ENCODE measurements at places on chromosomes 12 and 14. TPM values are rescaled to one million over a fixed set of nuclear protein-coding genes. Genes with fewer than 3 reads are reported as not detected.

DNA sequence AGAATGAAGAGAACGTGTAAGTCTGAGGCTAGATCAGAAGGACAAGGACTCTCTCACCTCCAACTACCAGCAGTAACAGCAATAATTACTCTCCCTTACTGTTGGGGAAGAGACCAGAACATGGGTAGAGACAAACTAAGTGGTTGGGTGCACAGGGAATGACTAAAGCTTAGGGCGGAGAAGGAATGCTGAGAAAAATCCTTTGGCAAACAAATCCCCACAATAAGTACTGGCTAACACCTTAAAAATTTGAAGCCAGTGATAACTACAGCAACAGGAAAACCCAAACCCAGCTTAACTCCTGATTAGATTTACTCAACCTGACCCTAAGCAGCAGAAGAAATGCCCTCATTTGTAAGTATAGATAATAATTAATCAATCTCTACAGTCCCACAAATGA is 759.0 kb downstream of the AACS start:
- no peak for DNase-seq

DNA sequence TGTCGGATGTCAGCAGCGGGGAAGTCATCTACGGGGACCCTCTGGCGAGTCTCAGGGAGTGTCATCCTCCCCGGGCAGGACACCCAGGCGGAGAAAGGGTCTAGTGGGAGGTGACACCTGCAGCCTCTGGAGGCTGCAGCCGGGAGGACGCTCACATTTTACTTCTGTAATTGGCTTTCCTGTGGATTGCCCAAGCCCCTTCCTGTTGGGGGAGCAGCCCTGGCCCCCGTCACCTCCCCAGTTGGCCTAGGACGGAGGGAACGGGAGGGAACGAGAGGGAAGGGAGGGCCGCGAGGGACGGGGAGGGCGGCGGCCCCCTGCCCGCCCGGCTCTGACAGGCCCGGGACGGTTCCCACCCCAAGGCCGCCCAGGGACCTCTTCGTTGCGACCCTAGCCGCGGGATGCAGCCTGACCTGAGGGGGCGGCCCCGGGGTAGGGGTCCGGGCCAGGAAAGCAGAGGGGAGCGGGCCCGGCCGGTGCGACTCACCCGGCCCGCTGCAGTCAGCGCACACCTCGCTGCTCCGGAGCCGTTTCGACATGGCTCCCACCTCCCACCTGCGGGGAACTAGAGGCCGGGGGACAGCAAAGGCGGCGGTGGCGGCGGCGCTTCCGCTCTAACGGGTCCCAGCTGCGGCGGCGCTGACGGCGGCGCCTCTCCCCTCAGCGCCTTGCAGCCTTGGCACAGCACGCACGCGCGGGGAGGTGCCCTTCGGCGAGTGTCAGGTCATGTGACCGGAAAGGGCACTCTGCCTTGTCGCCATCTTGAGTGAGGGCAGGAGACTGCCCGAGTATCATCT is at the start of gene GIT2:
TSS of gene GIT2 (minus strand) at position 683 of the 797 bp plus-strand sequence. CDS start at position 539, 144 bp downstream.
- peak; percentile 97 for DNase-seq

- DNase-seq: peak; percentile 96
Measured at GRCh38 chr14:21014761-21015190, 10.1 kb downstream of the NDRG2 start.

DNA sequence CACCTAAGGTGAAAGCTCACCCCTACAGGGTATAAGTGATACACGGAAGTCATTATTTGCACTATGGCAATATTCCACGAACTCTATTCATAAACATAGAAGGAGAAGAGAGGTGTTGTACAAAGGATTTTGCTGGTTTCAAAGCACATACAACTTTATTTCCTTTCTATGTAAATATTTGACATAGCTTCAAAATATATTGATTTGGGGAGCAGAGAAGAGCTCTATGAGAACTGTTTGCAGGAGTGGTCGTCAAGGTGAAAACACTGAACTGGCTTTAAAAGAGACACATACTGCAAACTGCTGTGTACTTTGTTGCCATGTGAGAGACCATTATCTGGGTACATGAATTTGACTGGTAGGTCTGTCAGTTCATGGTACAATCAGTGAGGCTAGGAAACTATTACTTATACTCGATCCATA is 16.7 kb downstream of the CNIH1 start:
- DNase-seq: no peak

- DNase-seq: no peak
Measured at GRCh38 chr12:3296409-3296701, 194.6 kb upstream of the PRMT8 start.

- no peak for DNase-seq
Measured at GRCh38 chr14:77228056-77228455, 43.0 kb downstream of the NGB start.

GRCh38 chr12:39392154-39392925 is 50.6 kb downstream of the KIF21A start:
- DNase-seq: no peak

DNA sequence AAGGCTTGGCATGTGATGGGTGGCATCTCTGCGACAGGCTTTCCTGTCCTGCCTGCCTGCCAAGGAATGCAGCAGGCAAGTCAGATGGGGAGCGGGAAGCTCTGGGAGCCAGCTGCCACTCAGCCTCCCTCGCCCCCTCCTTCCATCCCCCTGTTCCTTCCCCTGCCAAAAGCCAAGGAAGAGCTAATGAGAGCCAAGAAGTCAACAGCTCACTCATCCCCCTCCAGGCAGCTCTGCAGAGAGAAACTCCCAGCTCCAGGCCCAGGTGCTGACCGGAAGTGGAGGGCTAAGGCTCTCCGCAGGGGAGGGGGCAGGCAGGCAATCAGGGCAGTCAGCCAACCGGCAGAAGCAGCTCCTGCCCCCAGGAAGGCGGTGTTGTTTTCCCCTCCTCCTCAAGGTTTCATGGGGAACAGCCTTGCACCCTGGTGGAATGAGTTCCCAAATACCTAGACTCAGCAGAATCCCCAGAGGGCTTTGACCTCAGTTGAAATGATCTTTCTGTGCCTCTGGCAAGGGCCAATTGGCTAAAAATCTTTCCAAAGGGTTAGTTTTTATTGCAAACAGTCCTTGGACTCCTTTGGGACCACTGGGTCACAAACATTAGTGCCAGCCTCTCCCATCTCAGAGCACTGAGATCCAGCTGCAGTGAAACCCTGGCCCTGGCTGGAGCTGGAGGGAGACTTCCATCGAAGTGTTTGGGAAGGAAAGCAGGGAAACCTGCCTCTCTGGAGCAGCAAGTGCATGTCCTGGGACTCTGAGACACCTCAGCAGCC is 349.1 kb downstream of the DPF3 start:
- peak; percentile 83 for DNase-seq

DNA sequence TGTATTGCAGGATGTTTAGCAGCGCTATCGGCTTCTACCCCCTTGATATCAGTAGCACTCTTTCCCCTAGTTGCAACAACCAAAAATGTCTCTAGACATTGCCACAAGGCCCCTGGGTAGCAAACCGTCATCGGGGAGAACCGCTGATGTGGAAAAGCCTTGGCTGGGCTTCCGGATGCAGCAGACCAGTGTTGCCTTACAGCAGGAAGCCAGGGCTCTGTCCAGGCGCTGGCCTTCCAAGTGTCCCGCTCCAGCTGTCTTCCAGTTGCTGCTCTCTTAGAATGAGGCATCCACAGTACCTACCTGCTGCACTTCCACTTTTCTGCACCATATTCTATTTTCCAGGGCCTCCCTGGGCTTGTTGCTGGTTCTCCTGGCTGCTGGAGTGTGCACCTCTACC is 22.6 kb upstream of the SLC10A1 start:
- no peak for DNase-seq

DNA sequence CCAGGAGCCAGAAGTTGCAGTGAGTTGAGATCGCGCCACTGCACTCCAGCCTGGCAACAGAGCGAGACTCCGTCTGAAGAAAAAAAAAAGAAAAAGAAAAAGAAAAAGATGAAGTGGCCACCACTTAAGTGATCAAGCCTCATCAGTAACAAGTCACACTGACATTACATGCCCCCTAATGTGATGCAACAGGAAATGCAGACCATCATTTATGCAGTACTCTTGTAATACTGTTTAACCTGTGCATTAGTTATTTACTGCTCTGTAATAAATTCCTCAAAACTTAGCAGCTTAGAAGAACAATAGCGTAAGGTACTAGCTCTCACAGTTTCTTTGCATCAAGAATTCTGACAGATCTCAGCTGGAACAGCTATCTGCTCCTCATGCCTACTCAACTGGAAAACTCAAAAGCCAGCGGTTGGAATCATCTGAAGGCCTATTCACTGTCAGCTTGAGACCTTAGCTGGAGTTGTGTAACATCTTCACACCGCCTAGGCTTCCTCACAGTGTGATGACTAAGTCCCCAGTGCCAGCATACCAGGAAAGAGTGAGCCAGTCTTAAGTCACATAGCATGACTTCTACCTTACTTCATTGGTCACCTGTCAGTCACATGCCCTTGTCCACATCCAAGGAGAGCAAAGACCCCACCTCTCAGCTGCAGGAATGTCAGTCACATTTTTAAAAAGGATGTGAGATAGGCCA is 31.5 kb downstream of the EPS8 start:
- DNase-seq: no peak

DNA sequence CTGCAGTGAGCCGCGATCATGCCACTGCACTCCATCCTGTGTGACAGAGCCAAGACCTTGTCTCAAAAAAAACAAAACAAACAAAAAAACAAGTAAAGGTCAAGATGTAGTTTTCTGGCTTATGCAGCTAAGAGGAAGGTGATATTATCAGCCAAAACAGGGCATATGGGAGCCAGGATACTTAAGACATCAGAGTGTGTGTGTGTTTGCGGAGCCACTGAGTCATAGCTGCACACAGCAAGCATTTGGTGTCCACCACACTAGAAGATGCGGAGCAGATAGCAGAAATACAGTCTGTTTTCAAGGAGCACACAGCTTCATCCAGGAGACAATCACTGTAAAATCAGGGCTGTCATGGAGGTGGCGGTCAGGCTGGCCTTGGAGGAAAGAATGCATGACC is 72.6 kb upstream of the REP15 start:
- no peak for DNase-seq

GRCh38 chr12:116955382-116956021 is 44.8 kb downstream of the FBXW8 start:
- peak; percentile 26 for DNase-seq

GRCh38 chr12:52636592-52637258 is 15.3 kb downstream of the KRT2 start:
- DNase-seq: no peak

GRCh38 chr12:10634427-10634826 is 21.0 kb upstream of the MAGOHB start:
- no peak for DNase-seq

The MARK3 gene
- total RNA-seq: 77.9 TPM

The MAP3K9 gene
- 6.7 TPM for total RNA-seq

The LRTM2 gene
- total RNA-seq: not detected

The TRHDE gene
- total RNA-seq: 1.8 TPM

The CISTR gene
- not detected for total RNA-seq

The TAS2R43 gene
- total RNA-seq: 20.5 TPM

The WSB2 gene
- total RNA-seq: 67.3 TPM

The CLEC6A gene
- not detected for total RNA-seq

The STAT6 gene
- 59.1 TPM for total RNA-seq

The BHLHE41 gene
- total RNA-seq: 8.2 TPM

Data from tongue (tissue), 3 donors.